Thoracic aorta (tissue), 2 donors: ENCODE measurements at places on chromosomes 6 and 20.

DNA sequence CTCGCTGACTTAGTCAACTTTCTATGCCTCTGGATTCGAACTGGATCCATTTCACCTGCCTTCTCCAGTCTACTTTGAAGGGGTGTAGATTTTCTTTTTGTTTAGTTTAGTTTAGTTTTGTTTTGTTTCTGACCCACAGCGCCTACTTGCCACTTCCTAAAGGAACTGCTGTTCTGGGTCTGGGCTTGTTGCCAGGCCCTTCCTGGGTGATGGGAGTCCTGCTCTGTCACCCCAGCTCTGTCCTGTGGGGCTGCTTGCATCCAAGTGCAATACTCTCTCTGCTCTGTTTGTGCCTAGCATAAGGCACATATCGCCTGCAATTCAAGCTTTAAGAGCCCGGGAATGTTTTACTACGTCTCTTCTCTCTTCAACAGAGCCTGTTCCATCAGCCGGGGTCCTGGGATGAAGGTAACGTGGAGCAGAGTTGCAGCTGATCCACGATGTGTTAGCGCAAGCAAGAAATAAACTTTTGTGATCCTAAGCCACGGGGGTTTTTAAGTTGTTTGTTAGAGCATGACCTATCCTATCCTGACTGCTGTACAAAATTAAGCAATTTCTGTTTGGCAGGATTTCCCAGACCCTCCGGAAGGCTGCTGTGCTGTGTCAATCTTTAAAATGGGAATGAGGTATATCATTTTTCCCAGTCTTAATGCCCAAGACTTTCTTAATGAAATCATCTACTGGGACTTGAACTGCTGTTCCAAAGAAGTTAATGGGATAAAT, 30.9 kb upstream of the TAGAP start:
- no peaks in the 10 kb centered on the region for H3K27me3 ChIP-seq
- H3K4me1 ChIP-seq, result no peaks in the 10 kb centered on the region
- no peak for DNase-seq
- no peak overlapping the region for H3K4me3 ChIP-seq
- H3K36me3 ChIP-seq, result no peaks in the 10 kb centered on the region
- no peak overlapping the region for H3K27ac ChIP-seq

DNA sequence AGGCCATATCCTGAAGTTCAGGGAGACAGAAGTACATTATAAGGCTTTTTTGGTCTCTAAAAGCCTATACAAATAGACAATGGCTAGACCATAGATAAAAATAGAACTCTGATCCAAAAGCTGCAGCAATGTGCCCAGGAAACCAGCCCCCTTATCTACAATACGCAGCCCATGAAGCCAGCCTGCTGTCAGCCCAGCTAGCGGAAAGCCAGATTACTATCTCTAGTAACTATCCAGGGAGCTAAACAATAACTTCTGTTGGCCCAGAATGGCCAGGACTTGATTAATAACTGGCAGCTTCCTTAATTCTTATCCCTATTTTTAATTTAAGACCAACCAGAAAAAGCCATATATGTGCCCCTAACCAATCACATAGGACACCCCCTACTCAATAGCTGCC, 160.4 kb upstream of the SMLR1 start:
- H3K27ac ChIP-seq, result no peak overlapping the region
- H3K4me3 ChIP-seq, result no peak overlapping the region
- H3K36me3 ChIP-seq, result no peaks in the 10 kb centered on the region
- H3K4me1 ChIP-seq, result no peaks in the 10 kb centered on the region
- no peaks in the 10 kb centered on the region for H3K27me3 ChIP-seq

- no peak overlapping the region for H3K27ac ChIP-seq
- DNase-seq, result no peak
- no peaks in the 10 kb centered on the region for H3K27me3 ChIP-seq
- H3K4me1 ChIP-seq, result no peaks in the 10 kb centered on the region
- H3K4me3 ChIP-seq, result no peak overlapping the region
These were observed 8.7 kb upstream of the TENT5A start for GRCh38 chr6:81761197-81761596.

DNA sequence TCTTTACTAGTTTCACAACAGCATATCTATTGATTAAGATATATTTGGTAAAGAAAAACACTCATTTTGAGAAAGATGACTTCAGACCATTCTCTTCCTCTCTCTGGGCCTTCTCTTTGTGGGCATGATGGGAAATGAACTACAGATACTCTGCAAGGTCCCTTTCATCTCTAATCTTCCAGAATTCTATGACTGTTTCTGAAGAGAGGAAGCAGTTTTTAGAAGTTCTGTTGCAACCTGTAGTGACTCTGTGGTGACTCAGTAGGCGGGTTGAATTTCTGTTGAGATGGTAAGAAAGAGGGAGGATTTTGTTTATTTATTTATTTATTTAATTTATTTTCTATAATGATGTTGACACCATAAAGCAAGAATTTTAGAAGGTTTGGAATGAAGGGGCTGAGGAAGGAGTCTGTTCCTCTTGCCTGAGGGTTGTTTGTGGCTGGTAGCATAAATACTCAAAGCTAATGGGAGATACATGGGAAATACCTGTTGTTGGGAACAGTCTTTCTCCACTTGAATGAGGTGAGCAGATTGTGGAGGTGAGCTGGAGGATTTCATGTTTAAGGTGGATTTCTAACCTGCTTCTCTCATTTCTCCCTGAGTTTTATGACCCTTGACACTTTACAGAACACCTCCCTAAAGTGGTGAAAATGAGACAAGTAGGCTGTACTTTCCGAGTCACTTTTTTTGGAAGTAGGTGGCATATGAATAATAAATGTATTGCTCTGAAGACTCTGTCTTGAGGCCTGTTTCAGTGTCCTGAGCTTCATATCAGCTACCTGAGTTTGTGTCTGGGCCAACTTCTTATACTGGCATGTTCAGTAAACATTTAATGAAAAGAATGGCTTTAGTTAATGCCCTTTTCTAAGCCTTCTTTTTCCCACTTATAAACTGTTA, 15.0 kb downstream of the ACSS2 start:
- H3K4me1 ChIP-seq, result peaks cover 42% of the 10 kb centered on the region
- DNase-seq, result no peak
- peak overlapping the region; percentile 50 for H3K27ac ChIP-seq
- H3K36me3 ChIP-seq, result no peaks in the 10 kb centered on the region

DNA sequence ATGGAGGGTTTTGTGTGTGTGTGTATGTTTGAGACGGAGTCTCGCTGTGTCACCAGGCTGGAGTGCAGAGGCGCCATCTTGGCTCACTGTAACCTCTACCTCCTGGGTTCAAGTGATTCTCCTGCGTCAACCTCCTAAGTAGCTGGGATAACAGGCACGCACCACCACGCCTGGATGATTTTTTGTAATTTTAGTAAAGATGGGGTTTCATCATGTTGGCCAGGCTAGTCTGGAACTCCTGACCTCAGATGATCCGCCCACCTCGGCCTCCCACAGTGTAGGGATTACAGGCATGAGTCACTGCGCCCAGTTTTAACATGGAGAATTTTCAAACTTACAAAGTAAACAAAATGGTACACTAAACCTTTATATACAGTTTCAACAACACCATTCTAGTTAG, 22.8 kb downstream of the AMD1 start:
- DNase-seq, result no peak
- H3K4me3 ChIP-seq, result no peak overlapping the region
- peaks cover 35% of the 10 kb centered on the region for H3K36me3 ChIP-seq
- no peaks in the 10 kb centered on the region for H3K4me1 ChIP-seq
- no peak overlapping the region for H3K27ac ChIP-seq
